ENCODE measurements at places on chromosomes 5 and 9.

DNA sequence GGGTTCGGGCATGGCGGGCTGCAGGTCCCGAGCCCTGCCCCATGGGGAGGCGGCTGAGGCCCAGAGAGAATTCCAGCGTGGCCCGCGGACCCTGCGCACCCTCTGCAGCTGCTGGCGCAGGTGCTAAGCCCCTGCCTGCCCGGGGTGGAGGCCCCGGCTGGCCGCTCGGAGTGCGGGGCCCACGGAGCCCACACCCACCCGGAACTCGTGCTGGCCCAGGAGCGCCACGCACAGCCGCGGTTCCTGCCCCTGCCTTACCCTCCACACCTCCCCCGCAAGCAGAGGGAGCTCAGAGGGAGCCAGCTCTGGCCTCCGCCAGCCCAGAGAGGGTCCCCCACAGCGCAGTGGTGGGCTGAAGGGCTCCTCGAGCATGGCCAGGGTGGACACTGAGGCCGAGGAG, 75.3 kb downstream of the MRPS30 start:
- no peak for DNase-seq

GRCh38 chr5:80153586-80154126, 102.2 kb downstream of the SERINC5 start:
- DNase-seq, result peak; percentile 76

DNA sequence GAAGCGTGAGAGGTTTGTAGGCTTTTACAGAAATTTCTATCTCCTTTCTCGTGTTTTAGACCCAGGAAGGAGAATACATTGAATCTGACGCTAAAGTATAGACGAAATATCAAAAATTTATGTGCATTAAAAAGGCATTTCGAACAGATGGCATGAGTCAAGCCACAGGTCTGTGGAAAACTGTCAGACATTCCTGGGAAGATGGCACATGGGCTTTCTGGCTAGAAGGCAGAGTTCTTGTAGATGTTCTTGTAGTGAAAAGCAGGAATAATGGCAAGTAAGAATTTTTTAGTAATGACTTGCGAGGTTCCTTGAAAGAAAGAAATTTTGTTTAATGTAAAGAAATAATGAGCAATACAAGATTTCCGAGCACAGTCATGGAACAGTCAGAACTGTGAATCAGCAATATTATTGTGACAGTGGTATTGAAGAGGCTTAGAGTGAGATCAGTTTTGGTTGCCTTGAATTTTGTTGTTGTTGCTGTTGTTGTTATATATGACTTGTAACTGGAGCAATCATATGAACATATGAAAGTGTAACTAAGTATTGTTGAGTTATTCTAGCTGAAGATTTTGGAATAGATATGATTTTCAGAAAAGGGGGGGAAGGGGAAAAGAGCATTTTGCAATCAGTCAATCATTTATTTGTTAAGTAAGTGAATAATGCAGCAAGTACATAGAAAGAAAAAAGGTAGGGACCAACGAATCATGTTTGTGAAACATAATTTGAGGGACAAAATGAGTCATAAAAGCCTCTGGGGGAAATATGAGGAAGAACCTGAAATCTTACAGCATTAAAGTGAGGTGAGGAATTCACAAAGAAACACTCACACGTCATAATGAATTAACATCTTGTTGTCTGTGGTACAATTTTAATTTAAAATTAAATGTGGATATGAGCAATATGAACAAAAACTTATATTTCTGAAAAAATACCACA, 339.0 kb upstream of the CTNND2 start:
- DNase-seq, result no peak

GRCh38 chr9:14348123-14348372, 34.1 kb upstream of the NFIB start:
- no peak for DNase-seq

- DNase-seq, result no peak
Observed at GRCh38 chr5:148615644-148616275, 38.6 kb downstream of the HTR4 start.

DNA sequence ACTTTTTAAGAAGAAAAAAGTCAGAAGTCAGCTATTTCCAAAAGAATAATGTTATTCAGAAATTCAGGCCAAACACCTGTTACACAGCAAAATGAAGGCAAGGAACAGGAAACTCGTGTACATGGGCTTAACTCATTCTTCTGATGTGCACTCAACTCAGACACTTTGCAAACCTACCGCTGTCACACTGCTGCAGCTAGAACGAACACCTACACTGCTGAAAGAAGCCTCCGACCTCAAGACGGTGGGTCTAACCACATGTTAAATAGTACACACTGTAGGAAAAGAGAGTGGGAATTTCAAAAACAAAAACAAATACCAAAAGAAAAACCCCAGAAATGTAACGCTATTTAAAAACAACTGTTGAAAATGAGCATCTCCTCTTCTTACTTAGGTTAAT, 384.5 kb downstream of the IRX1 start:
- no peak for DNase-seq

DNA sequence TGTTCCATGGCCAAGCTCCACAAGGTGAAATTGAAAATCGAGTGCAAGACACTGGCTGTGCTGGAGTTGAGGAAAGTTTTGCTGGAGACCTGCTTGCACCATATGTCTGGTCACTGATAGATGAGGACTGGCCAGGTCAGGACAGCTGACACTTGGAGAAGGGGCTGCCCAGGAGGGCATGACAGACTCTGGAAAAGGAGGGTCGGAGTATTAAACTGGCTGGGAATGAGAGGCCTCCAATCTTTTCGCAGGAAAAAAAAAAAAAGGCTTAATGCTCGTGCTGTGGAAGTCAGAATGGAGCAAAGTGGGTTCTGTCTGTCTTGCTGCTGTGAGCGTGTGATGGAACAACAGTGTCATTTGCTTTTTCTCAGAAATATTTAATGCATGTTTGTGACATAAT, 5.5 kb downstream of the TENT4A start:
- DNase-seq, result no peak

Measured in HT-29 (cell line).